ENCODE measurements at places on chromosomes 1 and 21.

- no peak for DNase-seq
These were observed 744.5 kb upstream of the BRINP3 start for GRCh38 chr1:191222206-191222605.

DNA sequence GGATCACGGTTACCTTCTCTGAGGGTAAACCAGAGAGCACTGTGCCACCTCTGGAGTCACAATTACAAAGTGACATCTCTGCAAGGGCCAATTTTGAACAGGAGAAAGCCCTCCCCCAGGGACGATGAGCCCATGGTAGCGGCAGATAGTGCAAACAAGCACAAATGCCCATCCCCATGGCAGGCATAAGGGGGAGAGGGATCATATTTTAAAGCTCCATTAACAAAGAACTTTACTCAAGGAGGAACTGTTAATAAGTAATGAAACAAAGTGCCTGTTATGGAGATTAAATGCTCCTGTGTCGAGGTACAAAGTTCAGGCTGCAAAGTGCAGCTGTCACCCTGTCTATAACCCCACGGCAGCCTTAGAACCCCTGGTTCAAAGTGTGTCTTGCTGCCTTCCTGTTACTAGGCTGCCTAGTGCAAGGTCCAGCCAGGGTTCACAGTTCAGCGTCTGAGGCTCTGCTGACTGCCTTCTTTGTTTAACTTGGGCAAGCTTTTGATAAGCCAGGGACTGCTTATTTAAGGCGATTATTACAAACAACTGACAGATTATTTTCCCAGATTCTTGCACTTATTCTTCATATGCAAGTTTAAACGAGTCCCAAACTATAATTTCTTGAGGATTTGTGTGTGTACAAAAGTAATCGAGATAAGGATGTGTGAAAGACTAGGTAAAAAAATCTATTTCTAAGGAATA is 75.7 kb upstream of the NRIP1 start:
- no peak for DNase-seq

DNA sequence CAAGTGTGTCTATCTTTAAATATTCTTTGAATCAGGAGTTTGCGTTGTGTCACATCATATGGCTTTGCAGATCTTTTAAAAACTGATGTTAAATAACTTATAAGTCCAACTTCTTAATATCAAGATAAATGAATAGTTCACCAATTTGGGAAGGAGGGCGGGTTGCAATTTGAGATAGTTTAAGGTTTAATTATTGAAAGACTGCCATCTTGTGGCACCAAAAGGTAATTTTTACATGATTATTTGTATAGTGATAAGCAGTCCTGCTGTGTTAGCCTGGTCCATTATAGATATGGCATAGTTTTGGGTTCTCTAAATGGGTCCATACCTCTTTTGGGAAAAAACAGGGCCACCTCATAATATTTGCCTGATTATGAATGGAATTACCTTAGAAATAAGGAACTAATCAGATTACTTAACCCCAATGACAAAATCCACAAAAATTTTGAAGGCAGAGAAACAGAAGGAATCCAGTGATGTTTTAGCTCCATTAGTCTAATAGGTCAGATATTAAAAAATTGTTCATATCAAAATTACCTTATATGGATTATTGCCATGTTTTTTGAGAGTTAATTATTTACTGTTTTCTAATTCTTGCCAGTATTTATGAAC is 64.3 kb downstream of the PRKAA2 start:
- no peak for DNase-seq

DNA sequence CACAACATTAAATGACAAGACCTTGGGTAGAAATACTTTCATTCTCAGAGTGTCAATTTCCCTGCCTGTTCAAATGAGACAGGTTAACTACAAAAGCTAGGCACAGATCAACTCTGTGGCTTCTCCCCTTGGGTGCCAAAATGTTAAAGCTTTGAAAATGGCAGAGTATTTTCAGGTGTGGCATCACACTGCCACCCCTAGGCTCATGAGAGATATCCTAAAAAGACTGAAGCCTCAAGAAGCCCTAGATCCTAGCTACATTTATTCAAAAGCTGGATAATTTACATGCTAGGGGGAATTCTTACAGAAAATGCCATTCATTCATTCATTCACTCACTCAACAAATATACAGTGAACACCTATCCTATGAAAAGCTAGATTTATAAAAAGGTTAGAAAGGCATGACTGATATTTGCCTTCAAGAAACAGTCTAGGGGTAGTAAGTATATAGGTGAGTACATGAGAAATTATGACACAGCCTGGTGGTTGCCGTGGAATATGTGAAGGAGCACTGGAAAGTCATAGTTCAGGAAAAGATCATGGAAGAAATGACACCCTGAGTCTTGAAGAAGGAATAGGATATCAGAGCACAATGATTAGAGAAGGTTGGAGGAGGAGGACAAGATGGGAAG is 15.9 kb upstream of the RAB4A start:
- DNase-seq = no peak

DNA sequence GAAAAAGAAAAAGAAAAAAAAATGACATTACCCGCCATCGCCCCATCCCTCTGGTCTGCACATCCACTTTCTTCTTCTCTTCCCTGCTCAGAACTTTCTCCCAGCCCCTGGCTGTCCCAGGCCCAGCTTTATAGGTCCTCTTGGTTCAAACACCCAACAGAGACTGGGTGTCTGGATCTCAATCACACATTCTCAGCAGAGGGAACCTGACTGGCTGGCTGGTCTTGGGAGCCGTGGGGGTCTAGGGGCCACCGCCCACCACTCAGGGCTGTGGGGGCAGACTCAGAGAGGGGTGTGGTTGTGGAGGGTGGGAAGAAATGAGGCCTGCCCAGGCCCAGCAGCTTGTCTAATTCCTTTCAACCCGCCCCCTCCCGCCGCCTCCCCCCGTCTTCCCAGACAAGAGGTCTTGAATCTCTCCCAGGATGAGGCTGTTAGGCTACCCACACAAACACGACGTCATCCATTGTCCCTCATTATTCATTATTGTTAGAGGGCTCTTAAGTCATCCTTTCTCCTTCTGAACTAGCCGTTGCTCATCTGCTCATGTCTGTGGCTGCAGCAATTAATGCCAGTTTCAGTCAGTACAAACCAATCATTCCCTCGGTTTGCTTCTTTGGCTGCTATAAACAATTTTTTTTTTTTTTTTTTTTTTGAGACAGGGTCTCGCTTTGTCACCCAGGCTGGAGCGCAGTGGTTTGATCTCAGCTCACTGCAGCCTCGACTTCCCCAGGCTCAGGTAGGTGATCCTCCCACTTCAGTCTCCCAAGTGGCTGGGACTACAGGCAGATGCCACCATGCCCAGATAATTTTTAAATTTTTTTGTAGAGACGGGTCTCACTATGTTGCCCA is 40.6 kb upstream of the CLIC4 start:
- no peak for DNase-seq

GRCh38 chr1:70431317-70431716 is 20.2 kb downstream of the CTH start:
- no peak for DNase-seq

DNA sequence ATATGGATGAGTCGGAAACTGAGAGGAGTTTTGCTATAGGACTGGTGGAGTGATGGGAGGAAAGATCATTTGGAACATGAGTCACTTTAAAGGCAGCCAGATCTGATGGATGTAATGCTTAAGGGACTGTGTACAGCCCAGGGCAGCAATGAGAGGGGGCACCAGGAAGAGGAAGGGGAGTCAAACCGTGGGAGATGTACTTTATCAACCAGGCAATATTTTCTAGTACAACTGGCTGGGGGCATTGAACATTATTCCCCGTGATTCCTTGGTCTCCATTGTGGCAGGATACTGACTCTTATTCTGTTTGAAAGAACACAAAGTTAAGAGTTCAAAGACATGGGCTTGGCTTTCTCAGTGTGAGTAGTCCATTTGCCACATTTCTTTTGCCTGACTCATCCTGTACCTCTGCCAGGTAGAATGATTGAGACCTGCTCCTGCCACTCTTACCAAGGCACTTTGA is 268.2 kb upstream of the NR5A2 start:
- DNase-seq = no peak

GRCh38 chr1:31879981-31880608 is 58.1 kb downstream of the PTP4A2 start:
- no peak for DNase-seq

DNA sequence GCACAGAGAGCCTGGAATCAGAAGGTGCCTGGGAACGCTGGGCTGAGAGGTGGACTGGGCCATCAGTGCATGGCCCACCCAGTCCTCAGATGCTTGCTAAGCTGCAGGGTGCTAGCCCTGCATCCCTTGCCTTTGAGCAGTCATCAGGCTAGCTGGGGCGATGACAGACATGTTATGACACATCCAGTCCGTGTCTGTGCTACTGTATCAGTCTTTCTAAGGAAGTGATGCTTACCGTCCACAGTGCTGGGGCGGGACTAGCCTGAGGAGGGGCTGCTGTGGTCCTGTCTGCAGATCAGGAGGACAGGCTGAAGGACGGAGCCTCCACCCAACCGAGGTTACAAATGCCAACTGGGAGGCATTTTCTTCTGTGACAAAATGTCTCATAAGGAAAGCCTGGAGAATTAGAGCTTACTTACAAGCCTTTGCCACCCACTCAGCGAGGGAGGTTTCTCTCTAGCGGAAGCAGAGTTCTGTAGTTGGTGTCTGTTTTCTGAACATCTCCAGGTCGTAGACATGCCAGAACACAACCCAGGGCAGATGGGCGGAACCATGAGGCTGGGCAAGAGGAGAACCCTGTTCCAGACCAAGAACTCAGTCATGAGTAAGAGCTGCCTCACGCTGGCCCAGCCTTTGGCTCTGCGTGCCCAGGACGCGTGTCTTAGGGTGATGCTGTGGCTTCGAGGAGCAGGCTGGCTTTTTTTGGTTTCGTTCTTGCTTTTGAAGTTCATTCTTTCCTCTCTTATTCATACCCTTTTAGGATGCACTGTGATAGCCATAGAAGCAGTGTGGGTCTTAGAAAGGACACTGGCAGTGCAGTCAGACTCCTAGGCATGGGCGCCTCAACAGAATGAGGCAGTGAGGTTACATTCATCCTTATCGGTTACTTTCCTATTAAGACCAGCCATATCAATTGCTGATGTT is 14.3 kb downstream of the SLFNL1 start:
- DNase-seq = no peak

GRCh38 chr1:64042331-64043100 is 160.9 kb upstream of the UBE2U start:
- DNase-seq = no peak

GRCh38 chr1:229127301-229127700 is 143.6 kb upstream of the RAB4A start:
- no peak for DNase-seq

- DNase-seq = no peak
These were observed 11.0 kb downstream of the ICMT start for GRCh38 chr1:6224718-6225117.

DNA sequence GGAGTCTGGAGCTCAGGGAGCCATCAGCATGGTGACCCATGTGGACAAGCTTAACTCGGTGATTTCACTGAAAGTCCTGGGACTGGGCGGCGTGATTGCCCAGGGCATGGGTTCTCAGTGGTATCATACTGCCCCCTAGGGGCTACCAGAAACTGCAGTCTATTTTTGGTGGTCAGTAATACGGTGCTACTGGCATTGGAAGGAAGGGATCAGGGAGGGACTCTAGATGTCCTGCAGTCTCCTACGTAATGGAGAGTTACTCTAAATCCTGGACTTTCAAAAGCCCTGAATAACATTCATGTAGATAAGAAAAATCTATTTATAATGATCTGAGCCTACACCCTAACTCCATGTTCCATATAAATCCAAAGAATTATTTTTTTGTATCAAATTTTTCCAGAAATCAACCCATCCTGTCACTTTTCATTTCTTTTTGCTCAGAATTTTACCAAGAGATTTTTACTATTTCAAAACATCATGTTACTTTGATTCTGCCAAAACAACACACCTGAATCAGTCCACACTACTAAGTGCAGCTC is 37.3 kb downstream of the PABPC4 start:
- DNase-seq = peak; percentile 27

DNA sequence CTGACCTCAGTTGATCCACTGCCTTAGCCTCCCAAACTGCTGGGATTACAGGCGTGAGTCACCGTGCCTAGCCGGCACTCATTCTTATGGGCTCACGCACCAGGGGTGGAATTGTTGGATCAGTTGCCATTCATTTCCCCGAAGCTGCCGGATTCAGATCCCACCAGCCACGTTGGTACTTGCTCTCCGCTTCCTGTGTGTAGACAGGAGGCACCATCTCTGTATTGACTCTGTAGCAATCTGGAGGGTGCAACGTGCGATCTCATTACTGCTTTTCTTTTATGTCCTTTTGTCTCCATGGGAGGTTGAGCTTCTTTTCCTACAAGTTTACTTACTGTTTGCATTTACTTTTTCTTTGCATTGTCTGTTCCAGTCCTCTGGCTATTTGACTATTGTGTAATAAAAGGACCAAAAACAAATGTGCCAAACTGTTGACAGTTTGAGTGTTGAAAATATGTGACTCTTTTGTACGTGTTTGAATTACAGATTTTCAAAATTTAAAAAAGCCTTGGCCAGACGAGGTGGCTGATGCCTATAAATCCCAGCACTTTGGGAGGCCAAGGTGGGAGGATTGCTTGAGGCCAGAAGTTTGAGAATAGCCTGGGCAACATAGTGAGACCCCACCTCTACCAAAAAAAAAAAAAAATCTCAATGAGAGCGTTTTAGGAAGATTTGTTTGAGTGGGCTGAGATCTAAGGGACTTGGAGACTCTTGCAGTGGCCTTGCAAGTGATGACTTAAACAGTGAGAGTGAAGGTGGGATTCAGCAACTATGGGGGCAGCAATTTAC is 39.1 kb downstream of the SPSB1 start:
- DNase-seq = no peak

DNA sequence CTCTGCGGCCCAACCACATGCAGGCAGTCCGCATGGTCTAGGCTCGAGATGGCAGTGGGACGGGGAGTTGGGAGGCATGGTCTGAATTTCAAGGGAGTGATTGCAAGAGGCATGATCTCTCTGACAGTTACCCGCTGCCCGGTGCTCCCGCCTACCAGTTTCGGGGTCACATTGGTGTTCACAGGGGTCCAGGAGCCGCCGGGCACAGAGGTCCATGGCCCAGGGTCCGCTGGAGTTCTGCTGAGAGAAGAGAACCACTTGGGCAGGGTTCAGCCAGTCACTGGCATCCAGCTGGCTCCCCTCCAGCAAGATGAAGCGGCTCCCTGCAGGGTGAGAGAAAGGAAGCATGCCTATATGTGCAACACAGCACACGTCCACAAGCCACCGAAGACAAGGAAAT is 141.3 kb downstream of the ASTN1 start:
- DNase-seq = no peak
